ENCODE measurements at places on chromosomes 11 and 22.

GRCh38 chr11:66985508-66986177 lies 10.5 kb downstream of the C11orf86 start:
- DNase-seq: no peak

DNA sequence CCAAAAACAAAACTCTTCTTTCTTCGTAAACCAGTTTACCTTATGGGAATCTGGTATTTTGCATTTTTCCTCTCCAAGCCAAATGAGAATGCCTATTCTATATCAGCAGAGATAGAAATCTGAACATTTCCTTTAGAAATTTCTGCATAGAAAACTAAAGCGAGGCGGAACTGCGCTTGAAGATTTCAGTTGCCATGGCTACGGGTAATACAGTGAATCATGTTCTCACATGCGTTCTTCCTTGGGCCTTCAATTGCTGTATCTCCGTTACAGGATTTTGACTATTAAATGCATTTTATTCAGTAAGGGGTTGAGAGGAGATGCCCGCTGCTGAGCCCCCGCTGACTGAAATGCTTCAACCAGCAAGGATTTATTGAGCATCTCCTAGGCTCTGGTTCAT lies 108.2 kb upstream of the CRYBB3 start:
- no peak for DNase-seq

- DNase-seq: peak; percentile 49
These were observed 2.5 kb downstream of the CHORDC1 start for GRCh38 chr11:90220391-90220790.

DNA sequence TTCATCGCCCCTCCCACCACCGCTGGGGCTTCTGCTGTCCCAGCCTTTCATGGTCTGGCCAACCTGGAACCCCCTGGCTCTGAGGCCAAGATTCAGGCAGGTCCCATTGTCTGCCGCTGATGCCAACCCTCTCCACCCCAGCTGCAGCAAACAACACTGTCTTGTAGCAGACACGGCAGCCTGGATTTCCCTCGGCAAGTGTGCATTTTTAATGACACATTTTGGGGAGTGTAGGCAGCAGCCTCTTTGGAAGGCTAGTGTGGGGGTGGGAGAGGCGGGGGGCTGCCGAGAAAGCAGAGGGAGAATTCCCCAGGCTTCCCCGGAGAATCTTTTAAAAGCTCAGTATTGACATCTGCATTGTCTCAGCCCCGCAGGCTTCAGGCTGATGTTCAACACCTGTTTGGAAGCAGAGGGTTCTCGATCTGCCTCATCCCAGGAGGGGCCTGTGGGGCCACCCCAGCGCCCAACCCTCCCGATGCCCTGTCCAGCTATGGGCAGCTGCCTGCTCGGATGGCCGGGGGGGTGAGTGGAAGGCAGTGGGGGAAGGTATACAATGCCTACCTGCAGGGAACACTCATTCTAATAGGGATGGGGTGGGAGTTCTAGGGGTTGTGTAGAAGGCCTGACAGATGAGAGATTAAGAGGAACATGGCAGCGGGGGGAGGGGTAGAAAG lies 41.5 kb downstream of the NECTIN1 start:
- DNase-seq: no peak

DNA sequence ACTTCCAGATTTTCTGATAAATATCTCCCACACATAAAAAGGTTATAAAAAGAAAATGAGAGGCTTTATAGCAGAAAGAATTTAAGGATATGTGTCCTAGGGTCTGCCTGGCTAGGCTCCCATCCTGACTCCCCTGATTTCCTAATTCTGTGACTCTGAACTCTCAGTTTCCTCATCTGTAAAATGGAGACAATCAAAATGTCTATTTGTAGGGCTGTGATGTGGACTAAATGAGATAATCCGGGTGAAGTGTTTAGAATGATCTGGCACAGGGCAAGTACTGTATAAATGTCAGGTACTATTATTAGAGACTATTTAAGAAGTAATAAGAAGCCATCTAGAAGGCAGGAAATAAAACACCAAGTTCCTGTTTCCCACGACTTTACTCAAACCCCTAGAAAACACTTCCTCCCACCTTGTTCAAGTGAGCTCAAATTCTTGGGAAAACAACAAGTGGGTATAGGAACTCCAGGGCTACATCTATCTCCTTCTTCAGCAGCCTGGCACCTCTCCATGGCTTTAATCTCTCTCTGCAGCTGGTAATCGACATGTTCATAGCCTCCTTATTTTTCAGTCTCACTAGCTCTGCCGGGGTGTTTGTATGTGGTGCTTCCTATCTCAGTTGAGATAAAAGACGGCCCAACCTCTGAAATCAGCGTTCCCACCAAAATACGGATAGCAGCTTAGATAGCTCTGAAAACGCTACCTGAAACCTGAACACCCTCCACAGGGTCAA lies 6.7 kb downstream of the ASCC2 start:
- DNase-seq: no peak

- DNase-seq: no peak
These were observed 40.9 kb downstream of the RNF141 start for GRCh38 chr11:10499874-10500601.

GRCh38 chr22:36419912-36420882 lies 32.4 kb upstream of the MYH9 start:
- no peak for DNase-seq

- DNase-seq: no peak
These were observed 127.8 kb downstream of the TEAD1 start for GRCh38 chr11:12801976-12802375.

DNA sequence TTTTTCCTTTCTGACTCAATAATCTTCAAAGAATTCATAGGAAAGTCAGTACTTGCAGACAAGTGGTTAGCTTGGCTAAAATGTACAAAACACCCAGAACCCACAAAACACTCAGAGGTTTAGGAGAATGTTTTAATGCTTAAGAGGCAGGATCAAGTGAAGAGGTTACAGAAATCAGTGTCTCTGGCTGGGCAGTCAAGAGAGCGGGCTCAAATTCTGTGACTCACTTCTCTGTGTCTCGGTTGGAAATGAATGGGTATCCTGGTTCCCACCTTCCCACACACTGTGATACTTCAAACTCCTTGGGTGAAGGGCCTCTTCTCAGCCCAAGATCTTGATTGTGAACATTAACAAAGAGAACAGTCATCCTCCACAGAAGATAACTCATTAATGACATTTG lies 3.8 kb downstream of the MPEG1 start:
- DNase-seq: no peak

DNA sequence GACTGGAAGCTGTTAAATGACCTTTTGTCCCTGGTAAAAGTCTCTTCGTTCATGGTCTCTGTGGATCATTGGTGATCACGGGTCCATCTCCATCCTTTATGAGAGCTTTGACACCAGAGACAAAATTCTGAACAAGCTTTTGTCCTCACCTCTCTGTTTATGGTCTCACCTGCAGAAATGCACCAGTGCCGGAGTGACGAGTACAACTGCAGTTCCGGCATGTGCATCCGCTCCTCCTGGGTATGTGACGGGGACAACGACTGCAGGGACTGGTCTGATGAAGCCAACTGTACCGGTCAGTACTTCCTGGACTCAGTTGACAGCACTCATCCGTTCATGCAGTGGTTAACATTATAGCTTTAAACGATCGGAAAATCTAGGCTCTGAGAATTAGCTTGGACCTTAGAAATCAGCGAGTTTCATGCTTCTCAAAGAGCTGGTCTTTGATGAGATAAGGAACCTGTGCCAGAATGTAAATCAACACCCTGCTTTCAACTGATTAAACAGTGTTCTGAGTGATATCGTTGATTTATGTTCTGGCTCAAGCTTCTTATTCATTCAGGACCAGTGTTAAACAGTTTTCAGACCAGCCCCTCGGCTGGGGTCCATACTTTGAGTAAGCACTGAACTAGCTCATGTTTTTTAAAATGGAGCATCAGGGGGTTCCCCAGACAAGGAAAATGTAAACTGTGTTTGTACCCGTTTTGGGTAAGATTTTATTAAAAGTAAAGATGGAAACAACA lies 124.5 kb upstream of the SORL1-AS1 start:
- no peak for DNase-seq

DNA sequence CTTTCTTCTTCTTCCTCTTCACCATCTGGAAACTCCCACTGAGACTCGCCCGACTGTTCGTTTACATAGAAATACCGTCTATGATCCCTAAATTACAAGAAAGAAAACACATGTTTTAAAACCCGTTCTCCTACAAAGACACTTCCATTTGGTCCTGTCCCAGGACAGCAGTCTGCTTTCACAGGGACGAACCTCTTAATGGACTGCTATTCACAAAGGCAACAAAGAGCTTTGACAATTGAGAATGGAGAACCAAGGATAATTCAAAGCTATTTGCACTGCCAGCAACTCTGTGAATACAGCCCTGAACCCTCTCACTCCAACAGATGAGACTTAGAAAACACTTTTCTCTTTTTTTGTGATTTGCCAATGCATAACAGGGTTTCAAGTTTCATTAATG lies 16.3 kb upstream of the AGBL2 start:
- DNase-seq: no peak

- DNase-seq: peak; percentile 32
These were observed 58.0 kb downstream of the RCN1 start for GRCh38 chr11:32148895-32149294.

GRCh38 chr11:101721270-101721669 lies 137.5 kb upstream of the TRPC6 start:
- no peak for DNase-seq

GRCh38 chr22:28873183-28873963 lies 10.0 kb upstream of the ZNRF3 start:
- DNase-seq: no peak

GRCh38 chr11:11010624-11011127 lies 152.8 kb upstream of the ZBED5 start:
- no peak for DNase-seq
